ENCODE measurements at places on chromosomes 2 and 18.

DNA sequence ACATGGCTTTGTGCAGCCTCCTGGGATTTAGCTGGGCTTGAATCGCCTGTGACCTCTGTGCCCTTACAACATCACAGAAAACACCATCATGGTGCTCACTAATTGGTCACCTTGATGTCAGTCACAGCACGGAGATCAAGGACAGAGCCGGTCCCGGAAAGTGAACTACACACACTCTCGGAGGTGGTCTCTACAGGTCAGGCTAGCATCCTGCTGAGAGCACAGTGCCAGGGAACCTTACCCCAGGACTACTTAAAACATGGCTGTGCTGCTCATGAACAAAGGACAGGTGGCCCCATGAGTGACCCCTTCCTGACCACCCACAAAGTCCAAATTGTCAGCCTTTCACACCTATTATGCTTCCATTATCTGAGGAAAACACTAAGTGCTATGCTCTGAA is 1782.1 kb upstream of the CELF4 start:
- DNase-seq: no peak

DNA sequence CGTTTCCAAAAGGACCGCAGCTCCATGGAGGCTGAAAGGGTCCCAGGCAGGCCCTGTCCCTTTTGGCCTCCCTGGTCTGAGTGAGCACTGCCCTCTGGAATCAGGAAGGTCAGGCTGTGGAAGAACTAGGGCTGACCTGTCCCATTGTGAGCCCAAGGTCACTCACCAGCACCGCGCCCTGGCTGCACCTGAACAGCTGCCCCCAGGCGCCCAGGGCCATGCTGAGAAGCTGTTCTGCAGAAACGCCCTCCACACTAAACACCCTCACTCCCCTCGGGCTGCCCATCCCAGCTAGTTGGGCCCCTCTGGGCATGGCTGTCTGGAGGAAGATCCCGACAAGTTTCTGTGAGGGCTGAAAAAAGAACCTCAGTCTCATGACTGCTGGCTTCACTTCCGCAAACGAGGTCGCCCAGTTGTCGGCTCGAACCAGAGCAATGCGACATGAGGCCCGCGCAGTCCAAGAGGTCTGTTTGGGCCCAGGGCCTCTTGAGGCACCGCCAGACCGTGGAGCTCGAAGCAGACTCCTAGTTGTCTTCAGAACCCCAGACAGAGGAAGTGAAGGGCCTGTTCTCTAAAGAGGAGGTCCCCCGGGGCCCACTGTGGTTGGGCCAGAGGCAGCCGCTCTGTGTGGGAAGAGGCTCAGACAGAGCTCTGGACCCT is 64.4 kb downstream of the INPP5D start:
- DNase-seq: no peak

- DNase-seq: no peak
Measured at GRCh38 chr2:96596596-96596995, 41.5 kb downstream of the KANSL3 start.

DNA sequence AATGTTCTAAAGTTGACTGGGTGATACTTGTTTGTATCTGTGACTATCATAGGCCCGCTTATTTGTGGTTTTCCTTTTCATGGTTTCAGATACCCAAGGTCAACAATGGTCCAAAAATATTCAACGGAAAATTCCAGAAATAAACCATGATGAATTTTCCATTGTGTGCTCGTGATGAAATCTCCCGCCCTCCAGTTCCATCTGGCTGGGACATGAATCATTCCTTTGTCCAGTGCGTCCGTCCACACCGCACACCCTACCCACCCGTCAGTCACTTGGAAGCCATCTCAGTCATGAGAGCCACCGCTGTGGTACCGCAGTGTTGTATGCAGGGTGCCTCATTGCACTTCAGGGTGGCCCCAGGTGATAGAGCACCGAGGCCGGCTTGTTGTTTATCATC is 268.2 kb upstream of the PXDN start:
- DNase-seq: no peak

All from EH (cell line).